Choroid plexus epithelial cell (primary cell): ENCODE measurements at places on chromosomes 12 and 14.

- no peak for DNase-seq
Observed at GRCh38 chr14:50389668-50390441, 6.8 kb downstream of the CDKL1 start.

- DNase-seq = no peak
Observed at GRCh38 chr12:69792533-69792932, 32.5 kb upstream of the MYRFL start.

- no peak for DNase-seq
Observed at GRCh38 chr14:59225281-59225680, 36.8 kb downstream of the DAAM1 start.

- DNase-seq = peak; percentile 76
Observed at GRCh38 chr12:105741786-105742566, 396.8 kb downstream of the NUAK1 start.

GRCh38 chr12:46892887-46893286, 67.1 kb upstream of the SLC38A4 start:
- no peak for DNase-seq

DNA sequence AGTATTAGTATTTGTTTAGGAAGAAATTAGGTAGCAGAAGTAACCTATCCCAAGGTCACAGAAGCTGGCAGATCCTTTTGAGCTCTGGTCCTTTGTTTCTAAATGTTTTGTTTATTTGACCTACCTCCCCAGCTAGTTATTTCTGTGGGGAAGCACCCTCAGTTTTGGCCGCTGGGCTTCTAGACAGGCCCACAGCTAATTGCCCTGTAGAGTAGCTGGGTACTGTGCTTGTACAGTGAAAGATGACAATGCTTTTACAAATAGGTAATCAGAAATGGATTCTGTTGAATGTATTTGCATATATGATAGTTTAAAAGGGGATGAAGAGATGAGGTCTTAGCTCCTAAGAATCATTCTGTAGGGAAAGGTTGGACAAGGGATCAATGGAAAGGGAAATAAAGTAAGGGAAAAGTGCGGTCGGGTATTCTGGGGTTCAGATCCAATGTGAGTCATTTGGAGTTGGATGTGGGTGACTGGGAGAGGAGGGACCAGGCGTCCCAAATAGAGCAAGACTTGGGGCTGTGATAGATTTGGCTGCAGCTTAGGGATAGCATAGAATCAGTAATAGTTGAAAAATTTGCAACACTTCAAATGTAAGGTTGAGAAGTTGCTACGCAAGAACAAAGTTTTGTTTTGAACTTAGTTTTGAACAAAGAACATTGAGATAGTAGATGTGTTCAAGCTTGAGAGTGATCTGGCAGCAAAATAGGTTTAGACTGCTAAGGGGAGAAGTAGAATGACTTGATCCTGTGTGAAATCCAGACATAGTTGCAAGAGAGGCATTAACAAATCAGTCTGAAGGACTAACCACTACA, 3.6 kb downstream of the NUDT4 start:
- DNase-seq = peak; percentile 58

GRCh38 chr14:100341301-100342031, 18.3 kb downstream of the SLC25A47 start:
- peak; percentile 93 for DNase-seq

GRCh38 chr12:15522574-15523187, 200.4 kb downstream of the PTPRO start:
- DNase-seq = peak; percentile 76

DNA sequence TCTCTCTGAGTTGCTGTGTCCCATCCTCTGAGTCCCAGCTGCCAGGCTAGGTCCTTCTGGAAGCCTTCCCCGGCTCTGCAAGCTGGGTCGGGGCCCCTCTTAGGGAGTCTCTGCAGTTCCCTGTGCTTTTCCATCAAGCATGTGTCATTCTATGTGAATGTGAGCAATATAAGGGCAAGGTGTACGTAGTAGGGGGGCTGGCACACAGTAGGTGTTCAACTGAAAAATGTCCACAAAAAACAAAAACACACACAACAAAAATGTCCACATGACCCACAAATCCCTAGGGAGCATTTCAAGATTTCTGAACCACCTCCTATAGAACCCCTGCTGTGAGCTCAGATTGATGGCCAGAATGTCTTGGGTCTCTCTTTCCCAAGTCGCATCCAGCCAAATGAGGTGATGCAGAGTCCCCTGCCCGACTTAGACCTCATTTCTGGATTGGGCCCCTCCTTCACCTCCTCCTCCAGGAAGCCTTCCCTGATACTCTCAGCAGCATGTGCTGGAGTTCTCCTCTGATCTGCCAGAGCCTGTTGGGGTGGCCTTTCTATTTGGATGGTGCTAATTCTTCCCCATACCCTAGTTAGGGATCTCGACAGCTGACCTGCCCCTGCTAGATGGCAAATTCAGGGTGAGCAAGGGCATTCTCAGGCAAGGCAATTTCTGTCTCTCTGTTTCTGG, 196.1 kb upstream of the LHX5 start:
- no peak for DNase-seq

DNA sequence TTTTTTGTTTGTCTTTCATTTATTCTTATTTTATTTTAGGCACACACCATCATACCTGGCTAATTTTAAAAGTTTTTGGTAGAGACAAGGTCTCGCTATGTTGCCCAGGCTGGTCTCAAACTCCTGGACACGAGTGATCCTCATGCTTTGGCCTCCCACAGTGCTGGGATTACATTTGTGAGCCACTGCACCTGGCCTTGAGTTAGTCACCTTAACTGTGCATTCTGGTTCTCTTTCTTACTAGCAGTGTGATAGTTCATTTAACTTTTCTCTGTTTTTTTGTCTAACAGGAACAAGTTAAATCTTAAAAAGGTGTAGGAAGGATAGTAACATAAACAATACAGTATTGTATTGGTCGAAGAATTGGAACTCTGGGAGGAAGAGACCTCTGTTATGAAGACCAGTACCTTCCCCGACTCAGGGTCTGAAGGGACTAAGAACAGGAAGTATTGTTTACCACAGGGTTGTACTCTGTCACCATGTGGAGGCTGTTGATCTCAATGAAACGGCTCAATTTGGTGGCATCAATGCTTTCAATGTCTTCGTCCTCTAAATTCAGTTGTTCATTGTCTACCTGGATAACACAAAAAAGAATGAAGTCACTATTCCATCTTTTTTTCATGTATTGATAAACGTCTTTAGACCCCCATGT, 17.7 kb downstream of the ERP27 start:
- no peak for DNase-seq

DNA sequence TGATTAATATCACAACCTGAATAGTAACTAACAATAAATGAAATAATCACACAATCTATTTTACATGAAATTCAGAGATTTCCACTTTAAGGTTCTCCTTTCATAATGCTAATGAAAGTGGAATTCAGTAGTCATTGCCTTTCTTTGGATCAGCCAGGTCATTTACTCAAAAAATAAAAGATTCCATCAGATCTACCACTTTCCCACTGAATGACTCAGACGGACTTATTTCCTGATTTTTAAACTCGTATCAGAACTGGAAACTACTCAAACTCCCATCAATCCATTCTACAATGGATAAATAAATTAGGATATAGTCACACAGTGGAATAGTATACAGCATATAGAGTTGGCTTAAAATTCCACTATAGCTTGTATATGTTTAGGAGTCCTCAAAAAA, 237.1 kb downstream of the MED13L start:
- DNase-seq = no peak

DNA sequence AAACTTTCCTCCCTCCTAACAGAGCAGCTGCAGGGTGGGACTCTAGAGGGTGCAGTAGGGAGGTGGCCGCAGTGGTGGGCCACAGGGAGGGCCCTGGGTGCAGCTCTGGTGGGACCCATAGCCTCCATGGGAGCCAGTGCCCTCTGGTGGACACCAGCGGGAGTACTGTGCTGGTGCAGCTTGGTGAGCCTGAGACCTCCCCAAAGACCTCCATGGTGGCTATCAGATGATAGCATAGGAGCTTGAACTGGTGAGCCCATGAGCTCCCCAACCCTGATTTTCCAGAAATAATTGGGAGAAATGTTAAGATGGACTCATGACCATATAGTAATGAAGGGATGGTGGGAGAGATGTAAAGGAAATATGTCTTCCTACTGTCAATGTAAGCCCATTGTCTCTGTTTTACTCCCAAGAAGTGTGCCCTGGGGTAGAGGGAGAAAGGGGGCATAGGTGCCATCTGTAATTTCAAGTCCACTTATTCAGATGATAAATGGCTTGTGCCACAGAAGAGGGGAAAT, 98.7 kb downstream of the GAS2L3 start:
- peak; percentile 22 for DNase-seq

DNA sequence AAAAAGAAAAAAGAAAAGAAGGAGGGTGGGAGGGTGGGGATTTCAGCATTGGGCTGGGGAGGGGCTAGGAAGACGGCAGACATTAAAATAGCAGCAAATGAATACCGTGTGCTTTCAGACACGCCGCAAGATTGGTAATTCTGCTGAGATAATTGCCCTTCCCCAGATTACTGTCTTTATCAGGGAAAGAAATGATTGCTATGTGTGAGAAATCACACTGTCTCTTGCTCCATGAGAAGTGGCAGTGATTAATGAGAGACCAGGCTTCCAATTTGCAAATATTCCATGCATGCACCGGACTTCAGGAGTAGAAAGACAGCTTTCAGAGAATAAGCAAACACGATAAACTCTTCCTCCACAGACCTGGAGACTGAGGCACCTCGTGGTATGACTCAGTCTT, 7.6 kb upstream of the KCNA5 start:
- no peak for DNase-seq

DNA sequence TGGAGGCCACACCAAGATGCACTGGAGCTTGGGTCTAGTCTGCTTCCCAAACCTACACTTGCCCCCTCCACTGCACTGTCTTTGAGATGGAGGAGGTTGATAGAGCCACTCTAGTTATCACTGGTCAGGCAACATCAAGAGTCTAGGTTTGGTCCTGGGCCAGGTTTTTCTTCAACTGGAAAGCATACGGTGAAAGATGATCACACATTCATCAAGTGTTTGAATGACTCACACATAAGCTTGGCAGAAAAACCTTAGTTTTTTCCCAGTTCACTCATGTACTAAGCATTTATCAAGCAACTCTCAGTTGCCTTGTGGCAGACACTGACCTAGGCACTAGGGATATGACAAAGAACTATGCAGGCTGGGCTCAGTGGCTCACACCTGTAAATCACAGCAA, 84.5 kb downstream of the PLEKHG3 start:
- peak; percentile 96 for DNase-seq

DNA sequence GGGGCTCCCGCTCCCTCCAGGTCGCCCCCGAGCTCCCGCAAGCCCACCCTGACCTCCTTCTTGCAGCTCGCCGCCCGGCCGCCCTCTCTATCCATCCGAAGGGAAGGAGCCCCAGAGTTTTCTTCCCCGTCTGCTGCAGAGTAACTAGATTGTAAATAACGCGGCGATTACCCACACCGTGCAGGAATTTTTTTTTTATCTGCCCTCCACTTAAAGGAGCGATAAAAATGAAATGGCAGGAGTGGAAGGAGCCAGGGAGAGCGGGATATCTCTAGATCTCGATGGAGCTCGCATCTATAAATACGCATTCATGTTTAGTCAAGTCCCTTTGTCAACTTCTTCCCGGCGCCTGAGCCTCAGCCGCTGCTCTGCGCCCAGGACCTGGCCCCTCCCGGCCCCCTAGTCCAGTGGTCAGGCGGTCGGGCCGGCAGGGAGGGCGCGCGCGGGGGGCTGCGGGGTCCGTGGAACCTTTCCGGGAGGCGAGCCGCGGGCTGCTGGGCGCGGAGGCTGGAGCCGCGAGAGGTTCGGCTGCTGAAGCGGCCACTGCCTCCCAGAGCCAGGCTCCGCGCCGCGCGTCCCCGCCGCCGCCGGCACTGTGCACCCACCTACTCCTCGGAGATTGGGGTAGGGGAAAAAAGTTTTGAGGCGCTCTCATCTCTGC, 386.0 kb downstream of the BCAT1 start:
- DNase-seq = peak; percentile 70

DNA sequence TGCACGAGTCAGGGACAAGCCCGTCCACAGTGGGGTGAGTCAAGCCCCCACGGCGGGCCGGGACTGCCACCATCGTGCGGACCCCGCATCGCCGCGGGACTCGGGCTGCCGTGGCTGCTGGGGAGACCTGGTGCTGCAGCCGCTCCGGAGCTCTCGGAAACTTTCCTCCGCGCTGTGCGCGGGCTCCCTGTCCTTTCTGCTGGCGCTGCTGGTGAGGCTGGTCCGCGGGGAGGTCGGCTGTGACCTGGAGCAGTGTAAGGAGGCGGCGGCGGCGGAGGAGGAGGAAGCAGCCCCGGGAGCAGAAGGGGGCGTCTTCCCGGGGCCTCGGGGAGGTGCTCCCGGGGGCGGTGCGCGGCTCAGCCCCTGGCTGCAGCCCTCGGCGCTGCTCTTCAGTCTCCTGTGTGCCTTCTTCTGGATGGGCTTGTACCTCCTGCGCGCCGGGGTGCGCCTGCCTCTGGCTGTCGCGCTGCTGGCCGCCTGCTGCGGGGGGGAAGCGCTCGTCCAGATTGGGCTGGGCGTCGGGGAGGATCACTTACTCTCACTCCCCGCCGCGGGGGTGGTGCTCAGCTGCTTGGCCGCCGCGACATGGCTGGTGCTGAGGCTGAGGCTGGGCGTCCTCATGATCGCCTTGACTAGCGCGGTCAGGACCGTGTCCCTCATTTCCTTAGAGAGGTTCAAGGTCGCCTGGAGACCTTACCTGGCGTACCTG, 1.1 kb downstream of the PDE3A start:
- peak; percentile 65 for DNase-seq

DNA sequence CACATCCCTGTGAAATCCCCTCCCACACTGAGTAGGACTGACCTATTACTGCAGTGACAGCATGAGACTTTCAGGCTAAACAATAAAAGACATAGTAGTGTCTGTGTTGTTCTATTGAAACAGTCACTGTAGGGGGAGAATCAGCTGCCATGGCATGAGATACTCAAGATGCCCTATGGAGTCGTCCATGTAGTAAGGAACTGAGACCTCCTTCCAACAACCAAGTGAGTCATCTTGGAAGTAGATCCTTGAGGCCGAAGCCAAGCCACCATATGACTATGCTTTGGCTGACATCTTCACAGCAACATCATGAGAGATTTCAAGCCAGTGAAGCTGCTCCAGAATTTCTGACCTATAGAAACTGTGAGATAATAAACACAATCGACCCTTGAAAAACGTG, 12.1 kb upstream of the LRP6 start:
- DNase-seq = no peak

DNA sequence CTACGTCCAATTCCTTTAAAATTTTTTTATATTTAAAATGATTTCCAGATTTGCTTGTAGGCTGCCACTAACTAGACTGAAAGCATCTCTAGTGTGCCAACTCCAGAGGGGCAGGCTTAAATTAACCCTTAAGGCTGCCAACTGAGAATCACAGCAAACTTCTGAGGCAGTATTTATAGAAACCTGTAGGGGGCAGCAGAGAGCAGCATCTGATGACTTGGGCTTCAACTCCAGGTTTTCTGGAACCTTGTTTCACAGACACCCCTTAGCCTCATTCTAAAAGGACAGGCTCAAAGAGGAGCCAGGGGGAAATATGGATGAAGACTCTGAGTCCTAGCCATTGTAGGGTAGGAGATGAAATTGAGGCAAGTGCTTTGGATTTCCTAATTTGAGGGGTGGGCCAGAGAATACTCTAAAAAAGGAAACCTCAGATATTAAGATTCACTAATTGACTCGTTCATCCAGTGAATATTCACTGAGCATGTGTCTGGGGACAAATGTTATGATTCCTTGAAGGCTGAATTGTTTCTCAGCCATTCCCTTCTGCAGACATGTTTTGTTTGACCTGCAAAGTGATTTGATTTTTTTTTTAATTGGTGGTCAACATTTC, 63.3 kb upstream of the HSPB8 start:
- DNase-seq = peak; percentile 27
